ENCODE measurements at places on chromosomes 4 and X. TPM values are rescaled to one million over a fixed set of nuclear protein-coding genes. Genes with fewer than 3 reads are reported as not detected.

DNA sequence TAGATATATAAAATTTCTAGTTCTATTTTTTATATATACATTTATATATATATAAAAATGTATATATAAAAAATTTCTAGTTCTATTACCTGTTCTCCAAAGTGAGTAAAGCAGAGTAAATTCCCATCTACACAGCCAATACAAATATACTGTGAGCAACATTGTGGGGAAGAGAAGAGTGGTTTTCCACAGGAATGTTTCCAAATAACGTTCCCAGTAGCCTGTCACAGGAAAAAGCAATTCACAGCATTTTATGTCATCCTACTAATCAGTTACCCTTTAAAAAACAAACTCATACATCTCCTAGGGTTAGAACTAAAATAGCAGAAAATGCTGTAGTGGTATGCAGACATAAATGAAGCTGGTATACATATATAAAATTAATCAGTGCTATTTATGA lies 44.5 kb downstream of the AASDH start:
- H3K27me3 ChIP-seq: no peaks in the 10 kb centered on the region
- no peaks in the 10 kb centered on the region for H3K4me1 ChIP-seq
- no peak overlapping the region for H3K4me3 ChIP-seq
- H3K27ac ChIP-seq: no peak overlapping the region

- H3K4me1 ChIP-seq: no peaks in the 10 kb centered on the region
- no peaks in the 10 kb centered on the region for H3K27me3 ChIP-seq
- no peaks in the 10 kb centered on the region for H3K36me3 ChIP-seq
- no peak for DNase-seq
Observed at GRCh38 chrX:36869457-36869856, 138.7 kb upstream of the FAM47C start.

Gene PGAM4
- not detected for polyA plus RNA-seq

DNA sequence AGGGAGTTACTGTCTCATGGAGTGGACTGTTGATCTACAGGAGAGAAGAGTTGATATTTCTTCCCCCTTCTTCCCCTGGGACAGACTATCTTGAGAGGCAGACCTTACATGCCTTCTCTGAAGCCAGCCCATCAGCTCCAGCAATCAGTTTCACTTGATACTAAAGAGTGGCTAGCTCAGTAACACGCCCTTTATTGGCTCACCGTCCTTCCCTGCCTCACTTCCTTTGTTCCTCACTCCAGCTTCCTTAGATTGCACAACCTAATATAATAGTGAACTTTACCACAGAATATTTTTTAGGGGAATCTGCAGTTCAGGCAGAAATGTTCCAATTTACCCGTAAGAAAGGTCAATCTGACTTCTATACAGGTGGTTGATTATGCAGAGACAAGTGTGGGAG lies 128.1 kb upstream of the NDP start:
- H3K27ac ChIP-seq: no peak overlapping the region
- DNase-seq: no peak
- H3K27me3 ChIP-seq: no peaks in the 10 kb centered on the region
- no peaks in the 10 kb centered on the region for H3K4me1 ChIP-seq
- no peaks in the 10 kb centered on the region for H3K36me3 ChIP-seq
- no peak overlapping the region for H3K4me3 ChIP-seq

DNA sequence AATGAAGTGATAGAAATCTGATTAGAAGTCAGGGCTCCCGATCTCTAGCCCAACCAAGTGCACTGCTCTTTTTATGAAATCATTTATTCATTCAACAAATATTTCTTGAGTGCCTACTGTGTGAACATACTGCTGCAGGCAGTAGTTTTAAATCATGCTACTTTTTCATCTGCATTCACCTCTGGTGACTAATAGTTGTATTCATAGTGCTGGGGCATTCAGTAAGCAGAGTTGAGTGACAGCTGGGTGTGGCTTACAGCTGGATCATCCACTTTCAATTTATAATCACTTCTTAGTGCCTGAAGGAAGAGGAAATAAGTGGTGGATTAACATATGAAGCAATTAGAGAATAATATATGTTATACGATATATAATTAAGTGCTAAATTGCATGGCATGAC lies 94.1 kb upstream of the HPRT1 start:
- H3K36me3 ChIP-seq: no peaks in the 10 kb centered on the region
- no peak overlapping the region for H3K4me3 ChIP-seq
- DNase-seq: no peak
- no peak overlapping the region for H3K27ac ChIP-seq
- H3K4me1 ChIP-seq: no peaks in the 10 kb centered on the region

DNA sequence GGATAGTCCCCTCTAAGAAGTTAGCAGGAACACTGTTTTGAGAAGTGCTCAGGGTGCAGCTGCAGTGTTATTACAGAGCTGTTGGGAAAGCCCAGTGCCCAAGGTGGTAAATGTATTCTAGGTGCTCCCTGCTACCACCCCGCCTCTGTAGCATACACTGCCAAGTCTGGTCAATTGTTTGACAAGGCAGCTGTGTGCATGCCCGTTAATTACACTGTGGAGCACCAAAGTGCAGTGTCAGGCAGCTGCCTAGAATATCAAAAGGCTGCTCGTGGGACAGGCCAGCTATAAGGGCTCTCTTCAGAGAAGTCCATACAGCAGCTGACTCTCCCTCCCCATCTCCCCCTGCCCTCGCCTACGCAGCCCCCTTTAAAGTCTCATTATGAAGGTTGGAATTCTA lies 99.9 kb upstream of the KLHL13 start:
- no peaks in the 10 kb centered on the region for H3K27me3 ChIP-seq
- DNase-seq: no peak
- no peaks in the 10 kb centered on the region for H3K36me3 ChIP-seq
- H3K4me3 ChIP-seq: no peak overlapping the region
- H3K27ac ChIP-seq: no peak overlapping the region

Gene F8A2
- polyA plus RNA-seq: not detected

DNA sequence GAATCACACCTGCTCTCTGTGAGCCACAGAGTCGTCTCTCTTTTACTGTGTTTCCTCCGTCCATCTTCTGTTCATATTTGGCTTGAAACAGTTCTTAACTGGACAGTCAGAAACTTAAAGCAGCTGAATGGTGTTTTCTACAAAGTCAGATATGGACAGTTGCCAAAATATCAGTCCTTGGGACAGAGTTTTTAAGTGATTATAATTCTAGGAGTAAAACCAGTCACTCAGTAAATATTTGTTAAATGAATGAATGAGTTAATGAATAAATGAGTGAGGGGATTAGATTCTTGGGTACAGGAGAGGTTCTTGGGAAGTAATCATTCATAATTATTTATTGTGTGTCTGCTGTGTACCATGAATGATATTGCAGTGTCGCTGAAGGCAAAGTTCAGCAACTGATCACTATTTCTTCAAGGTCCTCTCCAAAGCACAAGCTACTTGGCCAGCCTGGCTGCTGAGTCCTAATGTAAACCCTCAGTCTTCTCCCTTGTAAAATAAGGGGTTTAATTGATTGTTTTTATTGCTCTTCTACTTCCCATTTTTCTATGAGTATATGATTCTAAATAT lies 5.5 kb upstream of the SCRG1 start:
- no peak overlapping the region for H3K4me3 ChIP-seq
- no peaks in the 10 kb centered on the region for H3K27me3 ChIP-seq
- DNase-seq: no peak
- no peaks in the 10 kb centered on the region for H3K36me3 ChIP-seq
- H3K4me1 ChIP-seq: no peaks in the 10 kb centered on the region

DNA sequence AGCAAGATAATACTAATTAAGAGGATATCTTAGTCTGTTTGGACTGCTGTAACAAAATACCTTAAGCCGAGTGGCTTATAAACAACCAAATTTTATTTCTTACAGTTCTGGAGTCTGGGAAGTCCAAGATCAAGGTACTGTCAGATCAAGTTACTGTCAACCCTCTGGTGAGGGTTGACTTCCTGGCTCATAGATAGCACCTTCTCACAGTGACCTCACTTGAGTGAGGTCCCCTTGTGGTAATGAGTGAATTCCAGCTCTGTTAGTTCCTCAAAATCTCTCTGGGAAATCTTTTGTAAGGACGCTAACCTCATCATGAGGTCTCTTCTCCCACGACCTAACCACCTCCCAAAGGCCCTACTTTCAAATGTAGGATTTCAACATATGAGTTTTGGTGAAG lies 36.9 kb upstream of the ADGRA3 start:
- no peaks in the 10 kb centered on the region for H3K4me1 ChIP-seq
- no peak overlapping the region for H3K4me3 ChIP-seq
- no peaks in the 10 kb centered on the region for H3K27me3 ChIP-seq
- no peaks in the 10 kb centered on the region for H3K36me3 ChIP-seq
- H3K27ac ChIP-seq: no peak overlapping the region

DNA sequence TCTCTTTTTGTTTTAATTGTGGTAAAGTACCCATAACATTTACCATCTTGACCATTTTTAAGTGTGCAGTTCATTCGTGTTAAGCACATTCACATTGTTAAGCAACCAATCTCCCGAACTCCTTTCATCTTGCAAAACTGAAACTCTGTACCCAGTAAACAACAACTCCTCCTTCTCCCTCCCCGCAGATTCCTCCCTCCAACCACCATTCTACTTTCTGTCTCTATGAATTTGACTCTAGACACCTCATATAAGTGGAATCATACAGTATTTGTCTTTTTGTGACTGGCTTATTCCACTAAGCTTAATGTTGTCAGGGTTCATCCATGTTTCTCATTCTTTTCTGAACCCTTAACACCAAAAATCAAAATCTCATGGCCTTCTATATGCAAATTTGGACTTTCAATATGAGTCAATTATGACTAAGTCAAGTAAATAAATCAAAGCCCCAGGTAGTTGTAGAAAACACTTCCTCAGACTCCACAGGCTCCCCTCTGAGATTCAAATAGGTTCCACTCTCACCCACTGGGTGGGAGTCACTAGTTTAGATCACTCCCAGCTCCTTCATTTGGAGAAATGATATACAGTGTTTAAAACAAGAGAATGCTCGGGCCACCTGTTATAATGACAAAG lies 9.8 kb upstream of the RTL5 start:
- no peak overlapping the region for H3K27ac ChIP-seq
- H3K36me3 ChIP-seq: no peaks in the 10 kb centered on the region
- H3K4me1 ChIP-seq: peaks cover 51% of the 10 kb centered on the region
- no peak overlapping the region for H3K4me3 ChIP-seq
- no peaks in the 10 kb centered on the region for H3K27me3 ChIP-seq
- DNase-seq: no peak

Gene HSFX4
- 1.5 TPM for polyA plus RNA-seq

DNA sequence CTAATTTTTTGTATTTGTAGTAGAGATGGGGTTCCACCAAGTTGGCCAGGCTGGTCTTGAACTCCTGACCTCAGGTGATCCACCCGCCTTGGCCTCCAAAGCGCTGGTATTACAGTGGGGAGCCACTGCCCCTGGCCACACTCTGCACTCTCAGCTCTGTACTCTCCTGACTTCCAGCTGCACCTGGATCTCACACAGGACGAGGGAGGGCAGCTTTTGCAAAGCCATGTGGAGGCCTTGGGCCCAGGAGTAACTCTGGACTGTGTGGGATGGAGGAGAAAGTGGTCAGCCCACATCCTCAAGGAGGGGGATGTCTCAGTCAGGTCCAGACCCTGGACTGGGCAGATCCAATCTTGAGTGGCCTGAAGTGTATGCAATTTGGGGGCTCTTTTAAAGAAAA lies 23.0 kb downstream of the NAT8L start:
- no peaks in the 10 kb centered on the region for H3K27me3 ChIP-seq
- no peaks in the 10 kb centered on the region for H3K36me3 ChIP-seq
- H3K4me3 ChIP-seq: no peak overlapping the region
- H3K27ac ChIP-seq: no peak overlapping the region
- no peak for DNase-seq

DNA sequence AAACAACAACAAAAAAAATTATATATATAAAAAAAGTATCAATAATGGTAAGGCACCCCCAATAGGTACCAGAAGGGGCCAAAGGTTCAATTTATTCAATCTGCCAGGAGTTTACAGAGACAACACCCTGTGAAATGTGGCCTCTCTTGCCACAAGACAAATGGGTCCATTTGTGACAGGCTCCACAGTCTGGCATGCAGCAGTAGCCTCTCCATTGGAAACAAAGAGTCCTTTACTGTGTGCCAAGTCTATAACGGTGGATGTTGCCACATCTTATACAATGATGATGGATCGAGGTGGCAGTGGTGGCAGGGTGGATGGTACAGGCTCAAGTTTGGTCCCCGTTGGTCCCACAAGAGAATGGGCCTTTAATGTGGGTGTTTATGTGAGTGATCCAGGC lies 70.1 kb upstream of the SH3RF1 start:
- H3K27ac ChIP-seq: no peak overlapping the region
- H3K4me3 ChIP-seq: no peak overlapping the region
- H3K4me1 ChIP-seq: no peaks in the 10 kb centered on the region
- no peaks in the 10 kb centered on the region for H3K27me3 ChIP-seq
- DNase-seq: no peak

Gene MTNR1A
- polyA plus RNA-seq: not detected

DNA sequence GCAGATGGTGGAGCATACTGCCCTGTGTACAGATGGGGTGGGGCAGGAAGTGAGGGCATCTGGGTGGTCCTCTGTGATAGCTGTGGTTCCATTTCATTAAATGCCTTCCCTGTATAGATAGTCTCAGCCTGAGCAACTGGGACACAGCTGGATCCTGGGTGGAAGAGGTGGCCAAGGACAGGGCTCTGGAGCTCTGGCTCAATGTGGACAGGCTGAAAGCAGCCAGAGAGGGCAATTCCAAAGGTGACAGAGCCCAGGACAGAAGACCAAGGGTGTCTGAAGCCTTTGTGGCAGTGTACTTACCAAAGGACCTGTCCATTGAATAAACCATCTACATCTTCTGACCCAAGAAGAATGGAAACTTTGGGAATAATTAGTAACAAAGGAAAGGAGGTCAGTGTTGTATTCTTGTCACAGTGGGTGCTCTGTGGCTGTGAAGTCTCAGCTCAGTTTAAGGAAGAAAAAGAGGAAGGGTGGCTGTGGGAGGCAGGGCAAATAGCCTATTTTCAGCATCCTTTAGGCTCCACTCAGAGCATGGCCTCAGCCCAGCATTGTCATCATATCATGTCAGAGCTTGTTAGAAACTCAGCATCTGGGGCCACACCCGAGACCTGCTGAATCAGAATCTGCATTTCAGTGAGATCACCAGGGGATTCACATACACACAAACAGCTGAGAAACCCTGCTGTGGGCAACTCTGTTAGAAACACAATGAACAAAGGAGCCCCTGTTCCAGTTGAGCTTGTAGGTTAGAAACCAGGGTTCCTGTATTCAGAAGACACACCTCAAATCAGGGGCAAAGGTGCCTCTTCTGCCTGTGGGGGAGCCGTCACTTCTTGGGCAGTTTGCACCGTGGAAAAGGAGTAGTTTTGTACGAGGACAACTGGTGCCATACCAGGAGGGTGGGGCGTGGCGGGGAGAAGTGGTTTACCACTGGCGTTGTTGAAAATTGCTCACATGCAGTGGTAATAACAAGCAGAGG lies 168.6 kb downstream of the PTTG2 start:
- H3K36me3 ChIP-seq: peaks cover 12% of the 10 kb centered on the region
- peak overlapping the region; percentile 64 for H3K27ac ChIP-seq
- no peak overlapping the region for H3K4me3 ChIP-seq
- DNase-seq: no peak
- H3K27me3 ChIP-seq: no peaks in the 10 kb centered on the region
- peaks cover 35% of the 10 kb centered on the region for H3K4me1 ChIP-seq

Gene EBP
- 39.9 TPM for polyA plus RNA-seq

- H3K27ac ChIP-seq: no peak overlapping the region
- no peak overlapping the region for H3K4me3 ChIP-seq
- no peaks in the 10 kb centered on the region for H3K27me3 ChIP-seq
- no peaks in the 10 kb centered on the region for H3K4me1 ChIP-seq
Observed at GRCh38 chr4:176838601-176839433, 46.1 kb upstream of the VEGFC start.
